ENCODE measurements at places on chromosomes 2 and 18. TPM values are rescaled to one million over a fixed set of nuclear protein-coding genes. Genes with fewer than 3 reads are reported as not detected.

The GRHL1 gene
- 0.20 TPM for total RNA-seq

The IL1R1 gene
- 0.63 TPM for total RNA-seq

DNA sequence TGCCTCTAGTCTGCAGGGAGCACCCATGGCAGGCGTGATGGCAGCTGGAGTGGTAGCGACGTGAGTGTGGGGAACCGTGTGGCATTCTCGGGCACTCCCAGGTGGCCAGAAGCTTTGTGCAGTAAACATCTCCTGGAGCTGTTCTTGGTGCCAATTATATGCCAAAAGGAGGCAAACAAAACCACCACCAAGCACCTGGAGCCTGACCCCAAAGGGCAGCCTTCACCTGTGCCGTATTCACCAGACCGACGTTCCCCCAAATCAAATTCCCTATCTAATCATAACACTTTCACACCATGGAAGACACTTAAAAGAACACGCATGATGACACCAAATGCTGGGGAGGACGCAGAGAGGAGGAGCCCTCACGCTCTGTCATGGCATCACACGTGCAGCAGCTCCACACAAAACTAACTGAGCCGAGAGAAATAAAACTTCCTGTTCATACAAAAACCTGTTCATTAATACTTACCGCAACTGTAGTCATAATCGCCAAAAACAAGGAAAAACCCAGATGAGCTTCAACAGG, 123.6 kb downstream of the EIPR1 start:
- H3K36me3 ChIP-seq: peaks cover 54% of the 10 kb centered on the region
- H3K4me1 ChIP-seq: peaks cover 2% of the 10 kb centered on the region
- no peak overlapping the region for H3K4me3 ChIP-seq
- no peaks in the 10 kb centered on the region for H3K27me3 ChIP-seq

- H3K36me3 ChIP-seq: no peaks in the 10 kb centered on the region
- no peak overlapping the region for H3K27ac ChIP-seq
- DNase-seq: peak; percentile 5
- H3K27me3 ChIP-seq: no peaks in the 10 kb centered on the region
Measured at GRCh38 chr2:211367711-211368110, 811.3 kb downstream of the CPS1 start.

DNA sequence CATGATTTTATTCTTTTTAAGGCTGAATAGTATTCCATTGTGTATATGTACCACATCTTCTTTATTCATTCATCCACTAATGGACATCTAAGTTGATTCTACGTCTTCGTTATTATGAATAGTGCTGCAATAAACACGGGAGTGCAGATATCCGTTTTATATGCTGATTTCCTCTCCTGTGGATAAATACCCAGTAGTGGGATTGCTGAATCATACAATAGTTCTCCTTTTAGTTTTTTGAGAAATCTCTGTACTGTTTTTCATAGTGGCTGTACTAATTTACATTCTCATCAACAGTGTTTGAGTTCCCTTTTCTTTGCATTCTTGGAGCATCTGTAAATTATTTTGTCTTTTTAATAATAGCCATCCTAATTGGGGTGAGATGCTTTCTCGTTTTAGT, 114.5 kb downstream of the RGPD3 start:
- H3K27me3 ChIP-seq: peaks cover 2% of the 10 kb centered on the region
- no peaks in the 10 kb centered on the region for H3K36me3 ChIP-seq
- DNase-seq: no peak
- no peak overlapping the region for H3K27ac ChIP-seq
